ENCODE measurements at places on chromosomes 12 and 14.

- DNase-seq = no peak
Measured at GRCh38 chr12:25319233-25319984, 68.7 kb upstream of the KRAS start.

- no peak for DNase-seq
Measured at GRCh38 chr14:65487783-65488494, 75.4 kb downstream of the FUT8 start.

DNA sequence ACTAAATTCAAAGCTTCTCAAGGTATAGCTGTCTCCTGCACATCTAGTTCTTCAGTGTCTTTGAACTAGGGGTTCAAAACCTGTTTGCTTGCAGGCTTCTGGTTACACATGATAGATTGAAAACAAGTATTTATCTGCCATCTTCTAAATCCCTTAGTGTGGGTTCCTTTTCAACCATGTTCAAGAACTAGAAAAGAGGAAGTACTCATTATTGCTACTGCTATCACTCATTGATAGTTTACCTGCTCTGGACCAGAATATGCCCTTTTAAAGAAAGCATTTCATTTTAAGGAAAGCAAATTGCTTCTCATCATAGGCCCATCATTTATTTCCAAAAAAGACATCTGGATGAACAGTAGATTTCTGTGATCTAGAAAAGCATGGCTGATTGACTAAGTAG lies 37.1 kb upstream of the VSX2 start:
- DNase-seq = no peak

DNA sequence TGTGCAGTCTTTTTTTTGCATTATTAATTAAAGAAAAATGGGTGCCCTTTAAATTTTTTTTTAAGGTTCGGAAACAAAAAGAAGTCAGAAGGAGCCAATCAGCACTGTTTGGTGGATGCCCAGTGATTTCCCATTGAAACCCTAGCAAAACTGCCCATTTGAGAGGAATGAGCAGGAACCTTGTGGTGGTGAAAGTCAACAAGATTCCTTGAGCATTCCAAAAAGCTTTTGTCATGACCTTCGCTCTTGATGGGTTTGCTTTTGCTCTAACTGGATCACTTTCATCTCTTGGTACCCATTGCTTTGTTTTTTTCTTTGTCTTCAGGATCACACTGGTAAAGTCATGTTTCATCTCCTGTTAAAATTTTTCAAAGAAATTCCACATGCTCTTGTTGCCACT lies 54.1 kb downstream of the ADIPOR2 start:
- DNase-seq = no peak

DNA sequence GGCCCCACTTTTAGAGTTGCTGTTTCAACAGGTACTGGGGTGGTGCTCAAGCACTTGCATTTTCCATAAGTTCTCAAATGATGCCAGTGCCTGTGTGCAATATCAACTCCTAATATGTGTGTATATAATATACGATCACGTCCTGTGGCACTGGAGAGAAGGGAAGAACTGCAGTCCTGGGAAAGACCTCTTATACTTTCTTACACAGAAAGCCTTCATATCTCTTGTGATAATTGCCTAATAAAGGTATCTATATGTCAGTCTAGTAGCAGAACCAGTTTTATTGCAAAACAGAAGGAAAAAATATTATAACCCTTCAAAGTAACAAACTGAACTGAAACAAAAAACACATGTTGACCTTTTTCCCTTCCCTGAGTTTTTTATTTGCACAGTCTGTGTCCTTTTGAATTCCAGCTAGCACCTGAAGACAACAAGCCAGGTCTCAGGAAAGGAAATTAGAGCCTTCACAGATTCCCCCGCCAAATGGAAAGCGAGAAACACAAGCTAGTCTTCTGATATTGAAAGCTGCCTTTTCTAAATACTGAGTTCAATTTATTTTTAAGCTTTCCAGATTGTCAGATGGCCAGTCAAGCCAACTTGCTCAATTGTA lies 44.4 kb downstream of the IGF1 start:
- no peak for DNase-seq

GRCh38 chr14:86574051-86574777 lies 1044.3 kb downstream of the FLRT2 start:
- DNase-seq = no peak

GRCh38 chr12:1934831-1935230 lies 16.4 kb upstream of the CACNA2D4 start:
- DNase-seq = peak; percentile 27

- DNase-seq = no peak
Measured at GRCh38 chr12:97960741-97961608, 498.4 kb downstream of the RMST start.

- no peak for DNase-seq
Measured at GRCh38 chr12:69600804-69601203, 9.9 kb downstream of the LRRC10 start.

DNA sequence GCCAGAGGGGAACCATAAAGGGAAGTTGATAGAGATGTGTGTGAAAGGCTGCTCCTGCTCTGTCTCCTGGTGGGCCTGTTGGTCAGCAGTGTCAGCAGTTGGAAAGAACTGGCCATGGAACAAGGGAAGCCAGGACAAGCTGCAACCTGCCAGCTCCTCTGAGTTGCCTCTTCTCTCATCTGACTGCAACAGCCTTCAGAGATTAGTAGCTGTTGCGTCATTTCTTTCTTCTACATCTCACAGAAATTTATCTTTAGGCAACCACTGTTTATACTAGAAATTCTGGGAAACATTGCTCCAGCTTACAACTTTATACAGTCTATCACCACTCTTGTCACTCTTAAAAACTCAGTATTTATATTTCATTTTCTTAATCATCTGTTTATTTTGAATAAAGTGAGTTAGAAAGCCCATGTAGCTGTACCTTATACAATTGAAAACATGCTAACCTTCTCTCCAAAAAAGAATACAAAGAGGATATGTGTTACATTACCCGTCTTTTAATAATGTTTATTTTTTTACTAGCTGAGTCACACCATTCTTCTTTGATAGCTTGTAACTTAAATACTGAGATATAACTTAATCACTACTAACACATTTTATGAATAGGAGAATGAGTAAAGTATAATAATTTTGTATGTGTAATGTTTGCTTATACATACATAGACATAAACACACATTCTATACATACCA lies 224.2 kb downstream of the LRFN5 start:
- DNase-seq = no peak

GRCh38 chr14:45249856-45250575 lies 3.0 kb downstream of the MIS18BP1 start:
- DNase-seq = no peak

GRCh38 chr12:31732926-31733548 lies 4.2 kb upstream of the AMN1 start:
- peak; percentile 70 for DNase-seq

- no peak for DNase-seq
Measured at GRCh38 chr12:1272142-1272541, 281.1 kb downstream of the ERC1 start.

DNA sequence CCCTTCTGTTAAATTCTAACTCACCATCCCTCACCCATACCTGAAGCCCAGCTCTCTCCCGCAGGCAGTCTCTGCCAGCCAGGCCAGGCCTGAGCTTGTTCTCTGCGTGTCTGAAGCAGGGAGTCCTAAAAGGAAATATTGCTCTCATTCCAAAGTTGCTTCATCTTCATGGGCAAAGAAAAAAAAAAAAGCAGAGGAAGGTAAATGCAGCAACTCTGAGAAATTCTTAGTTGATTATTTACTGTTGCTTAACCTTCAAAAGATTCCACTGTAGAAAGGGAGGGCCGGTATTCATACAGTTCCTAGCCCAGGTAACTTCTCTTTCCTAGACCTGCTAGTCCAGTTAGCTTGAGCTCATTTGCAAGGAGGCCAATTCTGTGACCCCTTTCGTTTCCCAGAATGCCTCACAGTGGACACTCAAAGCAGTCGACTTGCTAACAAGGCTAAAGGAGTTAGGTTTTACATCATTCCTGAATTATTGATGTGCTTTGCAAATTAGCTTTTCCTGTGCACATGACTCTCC lies 193.5 kb upstream of the EEA1 start:
- no peak for DNase-seq

DNA sequence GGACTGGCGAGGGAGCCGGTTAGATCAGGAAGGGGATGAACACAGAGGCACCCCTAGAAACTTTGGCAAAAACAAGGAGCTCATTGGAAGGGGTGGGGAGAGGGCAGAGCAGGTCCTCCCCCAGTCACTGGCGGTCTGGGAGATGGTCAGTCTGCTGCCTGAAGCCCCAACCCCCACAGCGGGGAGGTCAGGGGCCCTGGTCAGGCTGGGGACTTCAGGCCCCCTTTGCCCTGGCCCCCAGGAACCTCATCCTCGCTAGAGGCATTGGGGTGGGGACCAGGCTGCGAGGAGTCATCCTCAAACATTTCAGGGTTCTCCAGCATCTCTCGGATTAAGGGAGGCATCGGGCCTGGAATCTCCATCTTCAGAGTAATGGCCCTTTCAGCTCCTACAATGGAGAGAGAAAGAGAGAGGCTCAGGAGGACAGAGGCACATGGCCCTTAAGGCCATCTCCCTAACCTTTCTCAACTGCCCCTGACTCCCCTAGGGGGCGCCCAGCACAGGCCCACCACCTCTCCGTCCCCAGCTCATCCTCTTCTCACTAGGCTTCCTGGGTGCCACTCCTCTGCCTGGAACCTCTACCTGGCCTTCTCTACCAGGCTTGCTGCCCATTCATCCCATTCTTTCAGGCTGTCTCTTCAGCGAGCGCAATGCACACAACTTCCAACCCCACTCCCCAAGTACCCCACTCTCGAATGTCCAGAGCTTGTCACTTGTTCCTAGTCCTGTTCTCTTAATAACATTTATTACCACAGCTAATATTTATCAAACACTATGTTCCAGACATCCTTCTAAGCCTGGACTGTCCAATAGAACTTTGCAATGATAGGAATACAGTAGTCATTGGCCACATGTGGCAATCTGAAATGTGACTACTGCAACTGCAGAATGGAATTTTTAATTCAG lies 4.7 kb upstream of the ITGB7 start:
- peak; percentile 65 for DNase-seq

DNA sequence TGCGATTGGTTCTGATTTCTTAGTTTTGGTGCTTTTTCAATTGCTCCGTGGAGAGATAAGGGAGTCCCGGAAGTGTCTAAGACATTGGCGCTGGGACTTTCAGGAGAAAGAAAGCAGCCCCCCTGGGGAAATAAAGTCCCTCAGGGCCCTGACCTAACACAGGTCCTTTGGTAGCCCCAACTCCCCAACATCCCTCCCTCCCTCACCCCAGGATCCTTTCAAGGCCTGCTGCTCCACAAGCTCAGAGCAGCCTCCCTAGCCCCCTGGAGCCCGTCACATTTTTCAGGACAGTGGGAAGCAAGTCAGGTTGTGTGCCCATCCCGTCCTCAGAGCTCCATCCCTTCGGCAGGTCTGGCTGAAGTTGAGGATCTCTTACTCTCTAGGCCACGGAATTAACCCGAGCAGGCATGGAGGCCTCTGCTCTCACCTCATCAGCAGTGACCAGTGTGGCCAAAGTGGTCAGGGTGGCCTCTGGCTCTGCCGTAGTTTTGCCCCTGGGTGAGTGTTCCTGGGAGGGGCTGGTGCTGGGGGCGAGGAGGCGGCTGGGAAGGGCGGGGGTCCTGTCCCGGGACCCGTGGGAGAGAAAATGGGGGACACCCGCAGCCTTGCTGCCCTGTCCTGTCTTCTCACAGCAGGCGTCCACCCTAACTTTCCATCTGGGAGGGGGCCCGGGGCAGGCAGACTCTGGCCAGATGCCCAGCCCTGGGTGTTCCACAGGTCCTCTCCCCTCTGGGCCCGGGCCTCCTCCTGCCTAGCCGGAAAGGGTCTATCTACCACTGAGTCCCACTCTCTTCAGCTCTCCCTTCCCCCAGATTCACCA lies 950 bp downstream of the IFI27 start:
- DNase-seq = no peak

DNA sequence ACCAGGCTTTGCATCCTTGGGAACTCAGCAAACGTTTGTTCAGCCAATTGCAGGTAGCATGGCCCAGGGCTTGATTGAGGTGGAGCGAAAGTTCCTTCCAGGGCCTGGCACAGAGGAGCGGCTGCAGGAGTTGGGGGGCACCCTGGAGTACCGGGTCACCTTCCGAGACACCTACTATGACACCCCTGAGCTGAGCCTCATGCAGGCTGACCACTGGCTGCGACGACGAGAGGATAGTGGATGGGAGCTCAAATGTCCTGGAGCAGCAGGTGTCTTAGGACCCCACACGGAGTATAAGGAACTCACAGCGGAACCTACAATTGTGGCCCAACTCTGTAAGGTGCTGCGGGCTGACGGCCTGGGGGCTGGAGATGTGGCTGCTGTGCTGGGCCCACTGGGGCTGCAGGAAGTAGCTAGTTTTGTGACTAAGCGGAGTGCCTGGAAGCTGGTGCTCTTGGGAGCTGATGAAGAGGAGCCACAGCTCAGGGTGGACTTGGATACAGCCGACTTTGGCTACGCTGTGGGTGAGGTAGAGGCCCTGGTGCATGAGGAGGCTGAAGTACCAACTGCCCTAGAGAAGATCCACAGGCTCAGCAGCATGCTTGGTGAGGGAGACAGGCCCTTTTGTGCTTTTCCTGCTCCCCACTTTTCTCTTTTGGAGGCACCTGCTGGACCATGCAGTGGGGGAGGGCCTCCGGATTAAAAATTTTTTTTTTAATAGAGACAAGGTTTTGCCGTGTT lies 799 bp downstream of the THTPA start:
- no peak for DNase-seq

DNA sequence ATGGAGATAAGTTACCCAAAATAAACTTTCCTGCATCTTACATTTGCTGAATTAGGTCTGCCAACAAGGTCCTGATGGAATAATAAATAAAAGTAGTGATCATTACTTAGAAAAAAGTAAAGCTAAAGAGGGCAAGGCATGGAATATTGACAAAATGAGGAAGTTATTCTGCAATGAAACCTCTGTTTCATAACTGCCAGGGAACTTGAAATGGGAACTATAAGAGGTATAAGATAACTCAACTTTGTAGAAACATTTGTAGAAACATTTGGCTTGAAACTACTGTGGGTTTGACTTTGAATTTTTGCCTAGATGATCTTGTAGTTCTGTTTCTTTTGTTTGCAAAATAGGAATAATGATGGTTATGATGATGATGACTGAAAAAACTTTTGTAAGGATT lies 18.7 kb upstream of the YBX3 start:
- no peak for DNase-seq

DNA sequence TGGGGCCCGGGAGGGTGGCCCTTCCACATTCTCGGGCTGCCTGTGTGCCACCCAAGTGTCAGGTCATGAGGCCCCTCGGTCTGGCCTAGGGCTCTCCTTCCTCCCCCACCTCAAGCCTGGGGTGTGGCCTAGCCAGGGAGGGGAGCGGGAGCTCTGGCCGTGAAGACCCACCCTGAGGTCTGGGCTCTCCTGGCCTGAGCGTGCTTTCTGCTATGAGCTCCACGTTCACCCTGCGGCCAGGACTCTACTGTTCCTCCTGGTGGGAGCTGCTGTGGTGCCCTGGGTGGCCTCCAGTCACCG lies 12.0 kb downstream of the PACS2 start:
- no peak for DNase-seq

DNA sequence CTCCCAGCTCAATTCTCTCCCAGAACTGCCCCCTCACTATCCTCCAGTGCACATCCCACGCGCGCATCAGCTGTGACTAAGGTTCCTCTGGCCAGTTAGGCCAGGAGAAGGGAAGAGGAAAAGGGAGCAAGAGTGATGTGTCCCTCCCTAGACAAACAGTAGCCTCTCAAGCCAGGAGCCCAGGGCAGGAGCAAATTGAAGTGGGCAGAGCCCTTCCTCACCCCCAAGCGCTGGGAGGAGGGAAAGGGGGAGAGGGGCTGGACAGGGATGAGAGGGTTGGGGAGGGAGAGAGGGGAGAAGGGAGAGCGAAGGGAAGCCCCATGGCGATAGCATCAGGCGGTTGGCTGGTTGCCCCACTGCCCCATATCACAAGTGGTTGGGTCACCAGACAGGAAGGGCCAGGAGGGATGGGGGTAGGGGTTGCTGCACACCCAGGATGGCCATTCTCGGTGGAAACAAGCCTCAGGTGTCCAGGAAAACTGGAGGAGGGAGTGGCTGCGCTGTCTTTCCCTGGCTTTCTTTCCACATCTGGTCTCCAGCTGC lies 1.1 kb downstream of the CD63 start:
- no peak for DNase-seq

Data from H1 (cell line).